ENCODE measurements at places on chromosomes 4 and X. TPM values are rescaled to one million over a fixed set of nuclear protein-coding genes. Genes with fewer than 3 reads are reported as not detected.

ATRX gene
- total RNA-seq = 79.7 TPM

BMPR1B gene
- not detected for total RNA-seq

SPANXN3 gene
- total RNA-seq = not detected

ADAMTS3 gene
- total RNA-seq = not detected

CLNK gene
- 0.15 TPM for total RNA-seq

CT45A1 gene
- total RNA-seq = not detected

LIAS gene
- total RNA-seq = 12.6 TPM

HUWE1 gene
- 212 TPM for total RNA-seq

SLC26A1 gene
- not detected for total RNA-seq

GAGE1 gene
- total RNA-seq = not detected

NUP62CL gene
- 2.4 TPM for total RNA-seq

PLAC1 gene
- not detected for total RNA-seq

VCX gene
- total RNA-seq = not detected

XKRX gene
- 0.12 TPM for total RNA-seq

SSX2 gene
- total RNA-seq = not detected

SSX3 gene
- total RNA-seq = not detected

ADH1A gene
- not detected for total RNA-seq

BMX gene
- not detected for total RNA-seq

BTK gene
- total RNA-seq = 0.28 TPM

TLR3 gene
- 0.40 TPM for total RNA-seq

KCNIP4 gene
- total RNA-seq = not detected

NLGN3 gene
- 1.3 TPM for total RNA-seq

MUC7 gene
- not detected for total RNA-seq

FGF16 gene
- not detected for total RNA-seq

AFP gene
- not detected for total RNA-seq

LARP1B gene
- 15.3 TPM for total RNA-seq

FGG gene
- not detected for total RNA-seq

IL3RA gene
- total RNA-seq = 8.2 TPM

NLGN4X gene
- not detected for total RNA-seq

FGFBP1 gene
- total RNA-seq = not detected

FAM184B gene
- total RNA-seq = not detected

TMEM47 gene
- not detected for total RNA-seq

XK gene
- not detected for total RNA-seq

FRG2 gene
- not detected for total RNA-seq

ETDB gene
- total RNA-seq = not detected

P2RY8 gene
- 95.2 TPM for total RNA-seq

FHDC1 gene
- 0.05 TPM for total RNA-seq

Data from activated naive CD4-positive, alpha-beta T cell treated with anti-CD3 and anti-CD28 coated beads, Interleukin-2, amount 10 ng/mL, durations not matched to agents 5 hours and 36 hours (primary cell).